ENCODE measurements at places on chromosomes 7 and 10.
A peak's percentile ranks its signal among the peaks of the same experiment; 100 is the strongest.

GRCh38 chr10:1661416-1661815 is 75.9 kb downstream of the ADARB2 start:
- DNase-seq, result no peak

DNA sequence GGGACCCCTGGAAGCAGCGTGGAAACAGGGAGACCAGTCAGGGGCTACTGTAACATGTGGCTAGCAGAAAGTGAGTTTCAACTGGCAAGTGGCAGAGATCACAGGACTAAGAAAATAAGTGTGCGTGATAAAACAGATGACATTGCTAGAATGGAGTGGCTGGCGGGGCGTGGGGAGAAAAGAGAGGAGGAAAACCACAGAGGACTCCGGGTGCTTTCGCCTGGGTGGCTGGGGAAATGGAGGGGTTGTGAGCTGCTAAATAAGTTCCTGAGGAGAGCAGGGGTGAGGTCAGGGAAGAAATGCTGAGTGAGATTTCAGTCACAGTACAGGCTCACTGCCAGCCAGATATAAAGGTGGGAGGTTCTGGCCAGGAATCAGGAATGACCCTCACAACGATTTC is 166.9 kb downstream of the MYOF start:
- DNase-seq, result no peak

- no peak for DNase-seq
Observed at GRCh38 chr10:114234132-114234531, 4.9 kb upstream of the VWA2 start.

DNA sequence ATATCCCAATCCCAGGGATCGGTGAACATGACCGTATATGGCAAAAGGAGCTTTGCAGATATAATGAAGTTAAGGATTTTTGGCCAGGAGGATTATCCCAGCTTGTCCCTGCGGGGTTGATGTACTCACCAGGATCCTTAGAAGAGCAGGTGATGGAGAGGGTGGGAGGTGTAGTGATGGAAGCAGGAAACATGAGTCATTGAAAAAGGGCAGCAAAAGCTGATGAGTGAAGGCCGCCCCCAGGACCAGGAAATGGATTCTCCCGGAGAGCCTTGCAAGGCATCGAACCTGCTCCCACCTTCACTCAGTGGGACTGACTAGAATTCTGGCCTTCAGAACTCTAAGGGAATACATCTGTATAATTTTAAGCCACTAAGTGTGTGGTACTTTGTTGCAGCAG is 5.2 kb upstream of the NUPR2 start:
- DNase-seq, result no peak

DNA sequence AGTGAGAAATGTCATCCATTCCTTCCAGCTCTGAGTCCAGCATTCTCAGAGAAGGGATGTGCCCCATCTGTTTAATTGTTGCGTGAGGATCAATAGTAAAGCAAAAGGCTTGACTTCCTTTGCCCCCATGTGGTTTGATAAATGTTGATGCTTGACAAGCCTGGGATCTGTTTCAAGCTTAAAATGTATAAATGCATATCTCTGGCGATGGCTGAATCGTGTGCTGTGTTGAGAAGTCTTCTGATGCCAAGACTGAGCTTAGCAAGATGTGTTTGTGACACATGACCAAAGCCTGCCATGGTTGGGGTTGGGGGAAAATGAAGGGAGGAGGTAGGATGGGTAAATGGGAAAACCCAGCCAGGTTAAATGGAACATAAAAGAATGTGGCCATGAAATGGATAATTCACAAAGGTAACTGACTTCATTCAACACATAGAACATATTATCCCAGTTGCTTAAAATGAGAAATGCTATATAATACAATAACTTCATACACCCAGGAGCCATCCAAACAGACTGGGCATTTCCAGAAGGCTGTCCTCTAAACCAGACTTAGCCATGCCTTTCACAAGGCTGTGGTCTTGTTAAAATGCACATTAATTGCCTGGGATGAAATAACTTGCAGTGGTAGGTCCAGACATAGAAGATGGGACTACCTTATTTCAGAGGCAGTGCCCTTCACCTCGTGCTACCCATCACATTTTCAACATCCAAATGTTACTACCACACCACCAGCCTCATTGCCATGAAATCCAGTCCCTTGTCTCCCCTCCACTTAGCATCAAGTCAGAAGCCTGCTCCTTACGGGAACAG is 147.3 kb upstream of the PDE1C start:
- no peak for DNase-seq

DNA sequence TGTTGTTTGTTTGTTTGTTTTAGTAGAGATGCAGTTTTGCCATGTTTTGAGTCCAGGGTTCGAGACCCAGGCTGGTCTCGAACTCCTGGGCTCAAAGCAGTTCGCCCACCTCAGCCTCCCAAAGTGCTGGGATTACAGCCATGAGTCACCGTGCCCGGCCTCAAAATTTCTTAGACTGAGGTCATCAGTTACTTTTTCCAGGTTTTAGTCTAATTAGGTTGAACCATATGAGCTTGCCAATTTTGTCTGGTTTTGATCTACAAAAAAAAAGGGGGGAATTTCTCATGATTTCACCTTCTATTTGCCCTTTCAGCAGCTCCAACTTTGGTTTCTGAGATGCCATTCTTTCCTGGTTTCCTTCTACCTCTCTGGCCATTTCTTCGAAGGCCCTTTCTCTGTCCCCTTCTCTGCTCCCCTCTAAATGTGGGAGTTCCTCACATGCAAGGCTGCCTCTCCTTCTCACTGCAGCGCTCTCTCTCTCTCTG is 5.5 kb downstream of the CUEDC2 start:
- peak; percentile 77 for DNase-seq

GRCh38 chr7:1925973-1926907 is 256.2 kb downstream of the ELFN1 start:
- DNase-seq, result no peak

GRCh38 chr10:78408671-78409472 is 375.2 kb downstream of the RPS24 start:
- DNase-seq, result peak; percentile 75

DNA sequence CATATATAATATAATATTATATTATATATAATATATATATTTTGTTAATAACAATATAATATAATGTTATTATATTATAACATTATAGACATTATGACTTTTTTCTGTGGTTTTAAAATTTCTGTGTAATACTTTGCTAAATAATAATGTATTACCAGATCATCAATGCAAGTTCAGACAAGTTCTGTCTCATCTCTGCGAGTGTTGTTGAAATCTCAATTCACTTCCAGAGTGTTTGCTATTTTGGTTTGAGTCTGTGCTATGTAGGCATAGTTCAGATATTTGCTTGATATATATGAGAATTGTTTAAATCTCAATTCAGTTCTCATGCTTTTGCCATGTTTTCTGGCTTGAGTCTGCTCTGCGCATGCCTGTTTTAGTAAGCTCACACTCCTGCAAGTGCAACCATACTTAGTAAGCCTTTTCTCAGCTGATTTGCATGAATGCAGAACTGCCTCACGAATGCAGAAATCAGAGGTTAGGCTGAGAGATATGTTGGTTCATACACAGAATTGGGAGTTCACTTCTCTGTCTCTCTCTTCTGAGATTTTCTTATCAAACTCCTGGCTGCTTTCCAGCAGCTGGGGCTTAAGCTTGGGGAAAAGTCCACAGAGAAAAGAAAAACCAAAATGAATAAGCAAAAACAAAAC is 830.2 kb upstream of the SORCS1 start:
- no peak for DNase-seq

DNA sequence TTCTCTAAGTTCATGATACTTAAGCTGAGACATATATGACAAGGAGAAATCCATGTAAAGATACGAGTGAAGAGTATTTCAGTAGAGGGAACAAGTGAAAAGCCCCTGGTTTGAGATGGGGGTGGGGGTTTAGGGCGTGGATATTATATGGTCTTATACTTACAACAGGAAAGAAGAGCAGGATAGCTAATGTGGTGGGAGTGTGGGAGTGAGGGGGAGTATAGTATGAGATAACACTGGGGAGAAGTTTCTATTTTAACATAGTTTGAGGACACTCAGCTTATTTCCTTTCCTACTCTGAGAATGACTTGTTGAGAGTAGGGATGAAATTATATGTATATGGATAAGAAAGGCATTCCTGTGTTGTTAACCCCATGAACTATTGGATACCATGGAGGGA is 36.5 kb downstream of the MCU start:
- no peak for DNase-seq

GRCh38 chr10:111747751-111748150 is 435.8 kb downstream of the GPAM start:
- DNase-seq, result no peak

DNA sequence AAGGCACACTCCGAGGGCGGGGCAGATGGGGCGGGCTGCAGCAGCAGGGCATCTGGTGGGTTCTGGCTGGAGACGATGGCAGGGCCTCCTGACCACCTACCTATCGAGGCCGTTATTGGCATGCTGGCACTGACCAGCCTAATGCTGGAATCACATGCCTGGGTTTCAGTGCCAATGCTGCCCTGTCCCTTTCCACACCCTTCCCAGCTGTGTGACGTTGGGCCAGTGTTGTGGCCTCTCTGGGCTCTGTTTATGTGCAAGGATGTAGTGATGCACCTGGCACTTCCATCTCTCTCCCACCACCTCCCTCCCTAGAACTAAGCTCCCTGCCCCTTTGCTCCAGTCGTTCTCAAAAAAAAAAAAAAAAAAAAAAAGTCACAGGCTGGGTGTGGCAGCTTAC is 132.9 kb downstream of the ZMIZ1 start:
- DNase-seq, result no peak

DNA sequence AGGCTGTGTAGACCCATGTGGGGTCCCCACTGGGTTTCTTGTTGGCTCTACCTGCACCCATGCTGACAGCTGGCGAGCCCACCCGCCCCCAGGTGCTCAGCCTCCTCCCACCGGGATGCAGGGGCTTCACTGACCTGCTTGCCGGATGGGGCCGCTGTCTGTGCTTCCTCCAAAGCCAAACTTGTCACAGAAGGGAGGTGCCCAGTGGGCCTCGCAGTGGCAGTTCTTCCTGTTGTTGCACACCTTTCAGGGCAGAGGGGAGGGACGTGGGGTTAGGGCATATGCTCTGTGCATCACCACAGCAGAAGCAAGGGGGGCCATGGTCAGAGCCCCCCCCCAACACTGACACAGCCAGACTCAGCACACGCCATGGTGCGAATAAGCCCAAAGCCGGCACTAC is 146.5 kb downstream of the FANK1 start:
- DNase-seq, result no peak

DNA sequence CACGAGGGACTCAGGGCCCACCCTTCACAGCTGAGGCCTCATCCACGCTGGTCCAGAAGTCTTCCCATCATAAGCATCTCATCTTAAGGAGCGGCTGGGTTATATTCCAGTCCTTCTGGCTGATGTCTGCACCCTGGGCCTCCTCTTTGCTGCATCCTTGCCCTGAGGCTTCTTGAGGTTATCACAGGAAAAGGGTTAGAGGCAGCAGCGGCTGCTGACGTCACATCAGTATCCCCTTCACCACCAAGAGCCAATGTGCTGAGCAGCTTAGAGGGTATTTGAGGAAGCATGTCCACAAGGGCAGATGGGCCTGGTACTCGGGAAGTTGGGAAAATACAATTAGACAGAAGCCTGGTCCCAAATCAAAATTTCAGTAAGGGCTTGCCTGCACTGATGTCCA is 125.1 kb downstream of the PLXNA4 start:
- no peak for DNase-seq

DNA sequence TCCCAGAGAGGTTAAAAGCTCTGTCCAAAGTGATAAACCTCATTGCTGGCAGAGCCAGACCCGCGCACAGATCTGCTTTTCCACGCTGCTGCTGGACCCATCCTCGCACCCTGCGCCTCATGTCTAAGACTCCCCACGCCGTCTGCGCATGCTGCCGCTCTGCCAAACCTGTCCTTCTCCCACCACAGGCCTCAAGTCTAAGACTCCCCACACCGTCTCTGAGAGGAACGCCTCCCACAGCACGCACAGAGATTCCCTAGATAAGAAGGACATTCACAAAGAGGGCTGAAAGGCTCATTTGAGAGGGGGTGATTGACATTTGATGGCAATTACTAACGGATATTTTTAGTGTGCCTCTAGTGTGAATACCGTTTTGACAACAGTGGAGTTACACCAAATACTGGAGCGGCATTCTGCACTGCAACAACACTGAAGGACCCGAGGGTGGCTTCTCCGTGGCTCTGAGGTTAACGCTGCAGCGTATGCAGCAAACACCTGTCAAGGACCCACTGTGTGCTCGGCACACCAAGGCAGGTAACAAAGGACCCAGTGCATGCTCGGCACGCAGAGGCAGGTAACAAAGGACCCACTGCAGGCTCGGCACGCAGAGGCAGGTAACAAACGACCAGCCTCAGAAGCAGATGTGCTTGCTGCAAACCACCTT is 231.4 kb downstream of the DNAJB6 start:
- DNase-seq, result no peak

- peak; percentile 33 for DNase-seq
Observed at GRCh38 chr7:81260152-81260551, 341.3 kb upstream of the SEMA3C start.

DNA sequence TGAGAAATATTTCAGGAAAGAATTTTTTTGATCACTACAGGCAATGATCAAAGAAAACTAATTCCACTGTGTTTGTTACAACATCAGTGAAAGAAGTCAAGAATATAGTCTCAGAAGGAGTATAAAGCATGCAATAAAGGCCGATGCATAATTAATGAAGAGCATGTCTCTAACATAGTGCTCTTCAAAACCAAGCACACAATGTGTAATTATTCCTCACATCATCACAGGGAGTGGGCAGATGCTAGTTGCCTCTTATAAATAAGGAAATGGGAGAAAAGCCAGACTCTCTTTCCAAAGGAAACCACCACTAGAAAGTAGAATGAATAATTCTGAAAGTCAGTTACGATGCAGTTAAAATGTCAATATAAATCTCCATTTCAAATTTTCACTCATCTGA is 220.1 kb downstream of the TEX36 start:
- no peak for DNase-seq

DNA sequence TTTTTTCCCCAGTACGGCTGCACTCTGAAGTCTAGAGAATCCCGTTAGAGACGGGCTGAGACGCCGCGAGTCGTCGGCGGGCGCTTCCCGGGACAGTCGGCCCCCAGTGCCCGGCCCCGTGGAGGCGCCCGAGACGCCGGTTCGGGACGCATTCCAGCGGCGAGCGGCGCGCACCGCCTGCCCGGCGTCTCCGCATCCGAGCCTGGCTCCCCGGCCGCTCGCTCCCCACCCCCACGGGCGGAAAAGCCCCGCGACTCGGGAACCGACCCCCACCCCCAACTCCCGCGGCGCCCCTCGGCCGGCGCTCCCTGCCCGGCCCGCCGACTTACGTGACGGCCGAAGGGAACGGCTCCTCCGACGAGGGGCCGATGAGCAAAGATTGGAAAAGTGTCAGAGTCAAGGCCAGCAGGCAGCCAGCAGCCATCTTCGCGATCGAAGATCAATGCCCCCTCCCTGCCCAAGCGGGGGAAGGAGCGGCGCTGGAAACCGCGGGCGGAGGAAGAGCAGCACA is 486 bp downstream of the CACNA2D1 start:
- no peak for DNase-seq

- DNase-seq, result no peak
Observed at GRCh38 chr7:114310345-114311110, 104.1 kb upstream of the FOXP2 start.

DNA sequence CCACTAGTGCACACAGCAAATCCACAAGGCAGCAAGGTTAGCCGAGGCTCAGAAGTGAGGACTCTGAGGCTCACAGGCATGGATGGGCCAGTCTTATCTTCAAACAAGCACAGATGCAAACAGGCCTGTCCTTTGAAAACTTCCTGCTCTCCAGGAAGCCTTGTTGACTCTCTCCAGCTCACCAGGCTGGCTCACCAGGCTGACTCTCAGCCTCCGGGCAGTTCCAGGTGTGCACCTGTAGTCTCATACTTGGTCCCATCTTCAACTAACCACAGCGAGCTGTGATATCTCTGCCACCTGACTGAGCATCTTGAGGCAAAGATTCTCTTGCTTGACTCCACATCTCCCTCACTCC is 173.9 kb upstream of the ZMIZ1 start:
- no peak for DNase-seq
